Renal cortex interstitium (tissue), 15 donors: ENCODE measurements at places on chromosomes 3 and 15.
A peak's percentile ranks its signal among the peaks of the same experiment; 100 is the strongest.

DNA sequence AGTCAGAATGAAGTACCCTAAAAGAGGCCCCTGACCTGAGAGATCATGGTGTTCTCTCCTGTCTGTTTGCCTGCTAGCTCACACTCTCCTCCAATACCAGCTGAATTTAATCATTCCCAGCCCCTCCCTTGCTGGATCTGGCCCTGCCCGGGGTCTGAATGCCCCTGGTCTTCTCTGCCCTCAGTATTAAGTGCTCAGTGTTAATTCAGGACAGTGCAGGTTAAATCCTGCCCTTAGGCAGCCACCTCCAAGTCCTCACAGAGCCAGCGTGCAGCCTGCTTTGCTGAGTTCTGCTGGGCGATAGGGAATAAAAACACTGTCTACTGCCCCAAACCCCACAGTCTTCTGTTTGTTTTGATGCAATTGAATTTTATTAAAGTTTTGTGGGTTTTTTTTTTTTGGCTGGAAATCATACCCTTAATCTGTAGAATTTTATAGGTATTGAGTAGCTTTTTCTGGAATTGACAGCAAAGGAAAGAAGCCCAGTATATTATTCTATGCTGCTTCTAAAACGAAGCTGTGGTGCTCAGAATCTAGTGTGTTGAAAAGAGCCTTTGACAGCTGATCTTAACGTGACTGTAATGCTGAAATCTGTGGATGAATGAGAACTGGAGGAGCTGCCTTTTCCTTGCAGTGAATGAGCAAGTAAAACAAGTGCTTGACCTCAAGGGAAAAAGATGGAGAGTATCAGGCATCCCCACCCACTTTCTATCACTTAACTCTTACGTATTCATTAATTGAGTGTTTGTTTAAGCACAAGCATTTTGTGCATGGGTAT lies 12.3 kb upstream of the BDH1 start:
- no peak for DNase-seq

DNA sequence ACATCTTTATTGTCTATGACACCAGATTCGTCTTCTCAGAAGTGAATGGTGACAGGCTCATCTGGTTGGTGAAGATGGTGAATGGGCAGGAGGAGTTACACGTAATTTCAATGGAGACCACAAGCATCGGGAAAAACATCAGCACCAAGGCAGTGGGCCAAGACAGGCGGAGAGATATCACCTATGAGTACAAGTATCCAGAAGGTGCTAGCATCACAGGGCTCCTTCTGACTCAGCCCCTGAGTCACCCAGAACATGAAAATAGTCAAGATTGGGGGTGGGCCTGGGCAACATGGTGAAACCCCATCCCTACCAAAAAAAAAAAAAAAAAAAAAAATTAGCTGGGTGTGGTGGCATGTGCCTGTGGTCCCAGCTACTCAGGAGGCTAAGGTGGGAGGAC lies 32.6 kb downstream of the TGM4 start:
- DNase-seq, result no peak

GRCh38 chr15:66294932-66295235 lies 1.5 kb downstream of the DIS3L start:
- no peak for DNase-seq

DNA sequence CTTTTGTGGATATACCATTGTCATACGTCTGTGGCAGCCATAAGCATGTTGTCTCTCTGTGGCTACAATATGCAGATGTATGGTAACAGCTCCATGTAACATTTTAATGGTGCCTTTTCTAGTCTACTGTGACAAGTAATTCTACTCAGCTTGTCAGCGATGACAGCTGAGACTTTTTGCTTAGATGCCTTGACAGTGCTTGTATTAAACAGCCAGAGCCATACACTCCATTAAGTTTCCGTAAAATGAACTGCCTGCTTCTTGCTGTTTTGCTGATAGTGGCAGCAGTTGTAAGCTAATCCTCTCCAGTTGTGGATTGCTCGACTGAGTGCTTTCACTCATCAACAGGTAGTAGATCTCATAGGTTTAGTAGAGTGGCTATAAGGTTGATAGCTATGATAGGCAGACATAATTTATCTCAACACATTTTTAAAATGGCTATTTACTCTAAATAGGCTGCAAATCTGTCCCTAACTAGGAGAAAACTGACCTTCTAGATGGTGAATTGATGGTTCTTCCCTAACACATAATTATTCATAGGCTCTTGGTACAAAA lies 260.2 kb upstream of the NAALADL2 start:
- peak; percentile 1 for DNase-seq

GRCh38 chr3:187044867-187045552 lies 94.3 kb downstream of the RPL39L start:
- no peak for DNase-seq

DNA sequence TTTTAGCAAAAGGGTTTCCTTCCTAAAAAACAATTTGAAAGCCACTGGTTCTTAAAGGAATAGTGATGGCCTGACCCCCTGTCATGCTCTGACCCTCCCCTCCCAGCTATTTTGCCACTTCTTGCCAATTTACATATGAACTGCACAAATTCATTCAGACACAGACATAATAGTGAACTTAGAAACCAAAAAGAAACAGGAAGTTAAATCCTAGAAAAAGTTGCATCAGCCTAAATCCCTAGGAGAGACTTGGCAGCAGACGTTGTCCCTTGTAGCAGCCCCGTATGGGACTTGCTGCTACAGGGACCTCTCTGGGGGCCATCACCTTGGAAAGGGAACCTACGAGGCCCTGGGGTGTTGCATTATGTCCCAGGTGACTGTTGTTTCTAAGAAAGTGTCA lies 14.3 kb upstream of the PDE8A start:
- DNase-seq, result no peak

DNA sequence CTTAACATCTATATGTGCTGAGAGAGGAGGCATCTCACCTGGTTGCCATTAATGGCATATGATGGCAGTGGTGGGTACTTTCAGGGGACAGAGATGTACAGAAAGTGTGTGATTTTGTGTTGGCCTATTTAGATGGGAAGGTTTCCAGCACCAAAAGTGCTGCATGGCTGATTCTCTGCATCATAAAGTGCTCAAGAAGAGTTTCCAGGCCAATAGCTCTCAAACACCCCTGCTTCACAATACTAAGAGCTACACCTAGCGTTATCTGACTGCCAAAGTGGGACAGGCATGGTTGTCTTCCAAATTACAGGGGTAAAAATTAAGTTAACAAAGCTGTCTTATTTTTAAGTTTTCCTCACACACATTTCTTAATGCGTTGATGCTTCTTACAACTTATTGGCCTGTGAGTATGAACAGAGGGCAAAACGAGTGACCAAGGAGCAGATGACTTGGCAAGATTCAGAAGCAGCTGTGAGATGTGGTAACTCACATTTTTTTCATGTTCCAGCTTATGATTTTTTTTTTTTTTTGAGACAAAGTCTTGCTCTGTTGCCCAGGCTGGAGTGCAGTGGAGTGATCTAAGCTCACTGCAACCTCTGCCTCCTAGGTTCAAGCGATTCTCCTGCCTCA lies 41.4 kb upstream of the VEPH1 start:
- no peak for DNase-seq

DNA sequence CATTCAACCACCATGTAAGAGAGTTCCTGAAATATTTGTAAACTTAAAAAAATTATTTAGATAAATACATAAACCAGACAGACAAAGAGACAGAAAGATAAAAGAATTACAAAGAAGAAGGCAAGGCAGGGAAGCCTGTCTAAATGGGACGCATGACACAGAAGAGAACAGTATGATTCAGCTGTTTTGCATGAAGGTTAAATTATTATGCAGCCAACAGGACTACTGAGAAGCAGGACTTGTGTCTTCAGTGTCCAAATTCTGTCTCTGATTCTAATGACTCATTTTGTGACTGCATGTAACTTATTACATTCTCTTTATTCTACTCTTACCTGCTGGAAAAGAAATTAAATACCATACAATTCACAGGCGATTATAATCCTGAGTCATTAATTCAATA lies 340.4 kb upstream of the KCNMB2 start:
- DNase-seq, result no peak
